ENCODE measurements at places on chromosomes 5 and 9.

GRCh38 chr5:61538722-61539501 is 206.9 kb downstream of the ZSWIM6 start:
- DNase-seq: no peak

GRCh38 chr5:73764586-73764985 is 138.6 kb downstream of the ARHGEF28 start:
- DNase-seq: no peak

DNA sequence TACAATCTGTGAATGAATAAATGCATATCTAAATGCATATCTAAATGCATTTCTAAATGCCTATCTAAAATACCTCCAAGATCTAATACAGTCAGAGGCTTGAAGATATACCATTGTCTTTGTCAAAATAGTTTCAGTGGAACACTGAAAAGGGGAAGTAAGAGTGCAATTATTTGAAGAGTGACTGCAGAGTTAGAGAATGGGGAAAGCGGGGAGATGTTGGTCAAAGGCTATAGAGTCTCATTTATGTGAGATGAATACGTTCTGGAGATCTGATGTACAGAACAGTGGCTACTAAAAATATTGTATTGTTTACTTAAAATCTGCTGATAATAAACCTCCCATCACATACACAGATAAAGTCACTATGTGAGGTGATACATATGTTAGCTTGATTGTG is 1126.2 kb upstream of the CDH9 start:
- no peak for DNase-seq

DNA sequence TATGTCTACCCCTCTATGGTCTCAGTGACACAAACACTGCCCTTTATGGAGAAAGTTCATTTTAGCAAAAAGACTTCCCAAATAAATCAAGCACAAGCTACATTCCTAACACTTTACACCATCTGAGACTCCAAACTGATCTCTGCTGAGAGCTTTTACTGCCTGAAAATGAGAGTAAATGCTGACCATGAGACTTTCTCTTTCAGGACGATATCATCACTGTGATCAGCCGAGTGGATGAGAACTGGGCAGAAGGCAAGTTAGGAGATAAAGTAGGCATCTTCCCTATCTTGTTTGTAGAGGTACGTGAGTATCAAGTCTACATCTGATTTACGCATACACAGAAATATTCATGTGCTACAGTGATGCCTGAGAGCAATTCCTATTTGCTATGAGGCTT is 67.5 kb downstream of the SH3RF2 start:
- no peak for DNase-seq

- DNase-seq: no peak
Observed at GRCh38 chr5:99089822-99090549, 161.2 kb upstream of the CHD1 start.

- DNase-seq: no peak
Observed at GRCh38 chr5:39264528-39264927, 45.2 kb upstream of the FYB1 start.

- DNase-seq: peak; percentile 5
Observed at GRCh38 chr5:161676103-161676502, 9.4 kb upstream of the GABRA6 start.

DNA sequence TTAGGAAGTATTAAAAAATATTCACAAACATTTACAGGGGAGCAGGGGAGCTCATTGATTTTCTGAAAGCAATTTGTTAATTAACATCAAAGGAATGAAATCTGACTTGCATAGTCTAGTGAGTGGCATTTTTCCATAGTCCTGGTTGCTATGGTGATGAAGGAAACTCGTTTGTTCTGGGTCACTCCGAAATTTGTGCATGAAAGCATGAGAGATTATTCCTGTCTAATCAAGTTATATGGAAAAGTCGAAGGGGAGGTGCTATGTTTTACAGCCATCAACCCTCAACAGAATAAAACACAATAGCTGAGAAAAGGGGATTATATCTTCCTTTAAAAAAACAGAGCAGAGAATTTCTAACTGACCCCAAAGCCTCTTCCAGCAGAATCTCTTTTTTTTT is 1495.7 kb upstream of the WWC1 start:
- no peak for DNase-seq

GRCh38 chr5:96718635-96719077 is 56.5 kb downstream of the CAST start:
- no peak for DNase-seq

GRCh38 chr9:79742110-79742721 is 170.5 kb downstream of the TLE4 start:
- DNase-seq: no peak

DNA sequence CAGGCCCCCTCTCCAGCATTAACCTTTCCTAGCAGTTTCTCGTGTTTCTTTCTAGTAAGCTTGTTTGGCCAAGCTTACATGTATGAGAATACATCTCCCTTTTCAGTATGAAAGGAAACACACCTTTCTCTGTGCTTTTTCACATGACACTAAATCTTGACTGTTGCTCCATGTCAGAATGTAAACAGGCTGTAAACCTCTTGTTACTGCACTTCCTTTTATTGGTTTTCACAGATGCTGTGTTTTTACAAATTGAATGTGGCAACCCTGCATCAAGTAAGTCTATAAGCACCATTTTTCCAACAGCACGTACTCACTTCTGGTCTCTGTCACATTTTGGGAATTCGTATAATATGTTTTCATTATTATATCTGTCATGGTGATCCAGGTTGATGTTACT is 2.2 kb upstream of the CANX start:
- no peak for DNase-seq

- no peak for DNase-seq
Observed at GRCh38 chr9:22683700-22684075, 237.1 kb downstream of the DMRTA1 start.

GRCh38 chr9:91814753-91815152 is 135.3 kb downstream of the ROR2 start:
- no peak for DNase-seq

Measured in NCI-H524 (cell line).